ENCODE measurements at places on chromosomes 3 and 15.

- DNase-seq: no peak
These were observed 52.3 kb downstream of the PCSK6 start for GRCh38 chr15:101437209-101437608.

DNA sequence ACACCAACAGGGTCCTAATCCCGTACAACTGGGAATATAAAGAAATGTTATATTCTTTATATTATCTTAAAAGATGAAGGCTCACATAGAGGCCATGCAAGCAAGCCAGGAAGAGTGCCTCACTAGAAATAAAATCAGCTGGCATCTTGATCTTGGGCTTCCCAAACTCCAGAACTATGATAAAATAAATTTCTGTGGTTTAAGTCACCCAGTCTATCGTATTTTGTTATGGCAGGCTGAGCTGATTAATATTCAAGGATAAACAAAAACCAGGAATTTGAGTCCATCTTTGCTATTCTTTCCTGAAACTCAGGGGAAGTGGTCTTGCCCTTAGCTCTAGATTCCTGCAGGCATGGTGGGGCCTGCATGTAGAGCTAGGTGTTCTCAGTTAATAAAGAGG lies 42.7 kb downstream of the ATOSA start:
- DNase-seq: no peak

GRCh38 chr3:13072600-13073325 lies 466 bp downstream of the IQSEC1 start:
- no peak for DNase-seq

- DNase-seq: no peak
These were observed 13.5 kb downstream of the OR5K3 start for GRCh38 chr3:98404010-98404409.

GRCh38 chr15:60583946-60584345 lies 105.0 kb upstream of the ICE2 start:
- no peak for DNase-seq

GRCh38 chr3:49803465-49804140 lies 542 bp downstream of the INKA1 start:
- DNase-seq: no peak

DNA sequence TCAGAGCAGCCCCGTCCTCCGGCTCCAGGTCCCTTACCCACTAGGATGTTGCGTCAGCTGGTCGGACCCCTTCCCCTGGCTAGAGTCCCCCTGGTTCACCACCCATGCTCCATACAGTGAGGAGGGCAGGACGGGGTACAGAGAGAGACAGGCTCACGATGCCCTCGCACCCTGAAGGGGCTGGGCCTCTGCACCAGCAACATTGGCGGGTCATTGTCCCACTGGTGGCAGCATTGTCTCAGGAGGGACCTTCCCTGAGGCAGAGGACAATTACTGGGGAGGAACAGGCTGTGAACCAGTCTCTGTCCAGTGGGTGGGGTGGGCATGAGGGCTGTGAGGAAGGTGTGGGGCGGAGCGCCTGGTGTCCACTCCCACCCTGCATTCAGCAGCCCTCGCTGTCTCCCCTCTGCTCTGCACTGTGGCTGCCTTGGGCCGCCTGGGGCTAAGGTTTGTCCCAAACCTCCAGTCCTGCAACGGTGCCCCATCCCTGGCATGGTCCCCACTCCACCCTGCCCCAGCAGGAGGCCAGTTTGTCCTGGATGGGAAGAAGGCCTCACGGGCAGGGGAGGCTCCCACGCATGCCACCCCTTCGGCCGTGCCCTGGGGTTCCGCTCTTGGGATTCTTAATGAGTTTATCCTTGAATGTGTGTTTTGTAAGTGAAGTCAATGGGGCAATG lies 48.0 kb upstream of the KLF13 start:
- DNase-seq: no peak

DNA sequence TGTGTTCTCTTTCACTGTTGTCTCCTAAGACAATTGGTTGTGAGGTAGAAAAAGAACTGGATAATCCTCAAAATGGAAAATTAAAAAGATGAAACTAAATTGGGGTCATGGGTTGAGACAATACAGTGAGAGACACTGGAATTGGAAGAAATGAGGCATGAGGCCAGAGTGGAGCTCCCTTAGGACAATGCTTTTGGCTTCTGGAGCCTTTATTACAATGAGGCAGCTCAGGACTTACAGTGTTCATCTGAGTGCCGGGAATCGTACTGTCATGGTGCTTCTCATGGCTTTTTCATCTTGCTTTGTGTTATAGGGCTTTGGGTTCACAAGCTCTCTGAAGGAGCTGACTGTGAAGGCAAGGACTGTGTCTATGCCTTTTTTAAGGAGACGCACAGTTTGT lies 293.5 kb downstream of the SOX2 start:
- DNase-seq: no peak

- DNase-seq: no peak
These were observed 29.0 kb upstream of the FURIN start for GRCh38 chr15:90839187-90840071.

GRCh38 chr3:63863150-63864007 lies at the start of the genes ATXN7 and THOC7:
TSS of gene ATXN7 (plus strand) at chr3:63863867. CDS start at chr3:63912599, 48,732 bp downstream.
TSS of gene THOC7 (minus strand) at chr3:63863805. CDS start at chr3:63863790, 15 bp downstream.
- peak; percentile 65 for DNase-seq

DNA sequence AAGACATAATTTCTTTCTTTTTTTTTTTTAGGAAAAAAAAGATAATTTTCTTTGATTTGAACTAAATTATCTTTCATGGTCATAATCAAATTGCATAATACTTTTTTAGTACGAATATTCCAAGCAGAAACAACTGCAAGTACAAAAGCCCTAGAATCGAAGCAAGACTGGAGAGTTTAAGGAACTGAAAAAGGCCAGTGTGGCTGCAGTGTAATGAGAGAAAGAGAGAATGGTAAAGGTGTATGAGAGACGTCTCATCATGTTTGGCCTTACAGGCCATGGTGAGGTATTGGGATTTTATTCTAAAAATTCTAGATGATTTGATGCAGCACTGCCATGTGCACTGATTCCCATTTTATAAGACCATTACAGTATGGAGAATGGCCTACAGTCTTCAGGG lies 180.9 kb downstream of the SUCNR1 start:
- DNase-seq: no peak

DNA sequence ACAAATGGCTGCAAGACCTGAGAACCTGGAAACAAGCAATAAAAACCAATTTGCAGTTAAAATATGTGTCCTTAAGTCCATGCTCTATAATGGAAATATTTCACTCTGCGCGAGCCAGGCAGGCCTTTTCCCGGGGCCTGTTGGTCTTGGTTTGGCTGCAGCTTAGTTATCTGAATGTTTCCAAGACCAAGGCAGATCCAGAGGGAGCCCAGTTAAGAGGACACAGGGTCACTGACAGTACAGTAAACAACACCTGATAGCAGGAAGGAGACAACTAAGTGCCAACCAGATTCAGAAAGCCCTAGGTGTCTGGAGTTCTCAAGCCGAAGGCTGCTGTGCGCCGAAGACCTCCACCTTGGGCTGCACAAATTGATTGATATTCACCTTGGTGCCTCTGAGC lies 32.8 kb downstream of the THSD4 start:
- DNase-seq: no peak

- no peak for DNase-seq
These were observed 51.1 kb downstream of the PSMD6 start for GRCh38 chr3:63972196-63972595.

- DNase-seq: no peak
These were observed 1.7 kb downstream of the OXNAD1 start for GRCh38 chr3:16266714-16267113.

DNA sequence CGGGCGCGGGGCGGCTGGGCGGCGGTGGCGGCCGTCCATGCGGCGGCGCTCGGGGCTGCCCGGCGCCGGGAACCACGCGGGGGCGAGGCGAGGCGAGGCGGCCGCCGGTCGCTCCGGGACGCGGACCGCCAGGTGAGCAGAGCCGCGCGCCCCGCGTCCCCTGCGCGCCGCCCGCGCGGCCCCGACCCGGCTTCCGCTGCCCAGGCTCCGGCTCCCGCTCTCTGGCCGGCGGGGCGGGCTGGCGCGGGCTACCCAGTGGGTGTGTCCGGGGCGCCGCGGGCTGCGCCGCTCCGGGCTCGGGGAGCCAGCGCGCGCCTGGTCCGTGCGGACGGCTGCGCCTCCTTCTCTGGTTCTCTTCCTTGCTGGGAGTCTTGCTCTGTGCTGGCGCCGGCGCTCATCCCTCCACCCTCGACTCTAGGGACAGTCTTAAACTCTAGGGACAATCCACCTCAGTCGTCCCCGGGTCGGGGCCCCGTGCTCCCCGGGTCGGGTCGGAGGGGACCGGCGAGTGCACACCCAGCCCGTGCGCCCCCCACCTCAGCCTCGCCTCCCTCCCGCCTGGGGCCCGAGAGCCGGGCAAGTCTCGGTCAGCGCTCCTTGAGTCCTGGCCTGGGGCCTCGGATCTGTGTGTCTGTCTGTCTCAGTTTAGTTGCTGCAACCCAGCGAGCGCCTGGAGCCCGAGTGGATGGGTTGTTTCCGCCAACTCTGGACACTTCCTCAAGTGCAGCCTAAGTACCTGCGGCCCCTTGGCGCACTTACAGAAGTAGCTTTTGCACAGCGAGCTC lies 488 bp downstream of the THSD4 start:
- DNase-seq: no peak

DNA sequence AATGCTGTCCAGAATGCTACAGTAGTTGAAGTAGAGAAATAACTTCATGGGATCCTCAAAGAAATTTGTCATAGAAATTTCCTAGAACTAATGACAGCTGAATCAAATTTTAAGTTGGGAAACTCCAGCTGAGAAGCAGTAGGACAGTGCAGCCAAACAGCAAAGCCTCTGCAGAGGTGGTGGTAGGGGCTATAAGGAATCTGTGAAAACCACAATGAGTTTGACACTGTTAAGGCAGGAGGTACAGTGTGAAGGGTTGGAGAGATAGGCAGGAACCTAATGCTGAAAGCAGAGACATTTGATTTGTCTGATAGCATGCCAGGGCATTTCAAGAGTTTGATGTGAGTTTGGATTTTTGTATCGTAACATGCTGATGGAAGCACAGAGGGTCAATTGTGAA lies 22.0 kb downstream of the ASTE1 start:
- DNase-seq: no peak

GRCh38 chr15:37791693-37792092 lies 142.7 kb upstream of the TMCO5A start:
- DNase-seq: no peak

DNA sequence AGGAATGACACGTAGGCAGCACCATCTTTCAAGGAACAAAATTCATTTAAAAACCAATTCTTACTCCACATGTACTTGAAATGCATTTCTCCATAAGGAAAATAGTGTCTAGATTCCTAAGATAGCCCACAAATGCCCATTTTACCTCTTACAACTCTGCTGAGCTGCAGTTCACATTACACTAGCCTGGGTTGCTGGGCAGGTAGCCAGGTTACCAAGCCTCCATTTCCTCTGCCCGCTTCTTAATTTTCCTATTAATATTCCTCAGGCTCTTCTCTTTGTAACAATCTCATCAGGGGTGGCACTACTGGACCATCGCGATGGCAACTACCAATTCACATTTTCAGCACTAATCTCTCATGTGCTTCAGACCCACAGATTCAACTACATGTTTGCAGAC lies 10.8 kb downstream of the ATP13A3 start:
- DNase-seq: no peak

DNA sequence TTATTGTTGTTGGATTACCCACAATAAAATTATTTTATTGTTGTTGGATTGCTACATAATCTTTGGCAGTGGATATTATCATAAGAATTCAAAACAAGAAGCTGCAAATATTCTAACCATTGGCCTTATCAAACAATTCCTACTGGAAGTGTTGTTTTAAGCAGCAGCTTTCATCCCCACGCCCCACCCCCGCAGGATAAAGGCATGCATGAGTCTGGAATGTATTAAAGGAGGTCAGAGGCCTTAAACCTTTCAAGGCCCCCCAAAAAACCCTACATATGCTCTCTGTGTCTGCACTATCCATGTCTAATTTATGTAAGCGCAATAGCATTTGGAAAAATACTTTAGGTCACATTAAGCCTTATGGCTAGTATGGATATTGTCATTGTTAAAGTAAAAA lies 23.1 kb downstream of the P3H2 start:
- DNase-seq: no peak

- DNase-seq: no peak
These were observed 32.9 kb downstream of the MTHFS start for GRCh38 chr15:79863886-79864285.

Data from stimulated activated CD4-positive, alpha-beta T cell treated with anti-CD3 and anti-CD28 coated beads, Interleukin-15, amount 100 ng/mL, for 1 hour (primary cell).